Left renal pelvis (tissue), 4 donors: ENCODE measurements at places on chromosomes 12 and 14. TPM values are rescaled to one million over a fixed set of nuclear protein-coding genes. Genes with fewer than 3 reads are reported as not detected.

GRCh38 chr12:6821591-6822425 lies at the start of gene GPR162:
TSS of gene GPR162 (plus strand) at chr12:6821821. CDS start at chr12:6823899, 2,078 bp downstream.
- DNase-seq, result peak; percentile 75

DNA sequence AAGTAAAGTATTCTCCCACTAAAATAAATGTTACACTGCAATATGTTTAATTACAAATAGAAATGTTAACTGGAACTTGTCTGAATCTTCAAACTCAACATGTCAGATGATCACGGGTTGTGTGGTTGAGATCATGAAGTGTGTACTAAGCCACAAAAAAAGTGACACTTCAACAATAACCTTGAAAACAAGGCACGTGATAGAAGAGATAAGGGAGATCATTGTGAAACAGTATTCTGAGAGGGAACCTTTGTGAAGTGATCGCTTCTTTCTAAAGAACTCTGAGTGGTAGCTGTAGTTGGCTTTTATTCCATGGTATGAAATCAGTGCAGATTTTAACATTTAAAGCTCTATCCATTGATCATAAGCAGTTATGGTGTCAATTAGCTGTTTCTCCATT lies 60.0 kb downstream of the LIN52 start:
- DNase-seq, result no peak

TAS2R9 gene
- not detected for polyA plus RNA-seq

DNA sequence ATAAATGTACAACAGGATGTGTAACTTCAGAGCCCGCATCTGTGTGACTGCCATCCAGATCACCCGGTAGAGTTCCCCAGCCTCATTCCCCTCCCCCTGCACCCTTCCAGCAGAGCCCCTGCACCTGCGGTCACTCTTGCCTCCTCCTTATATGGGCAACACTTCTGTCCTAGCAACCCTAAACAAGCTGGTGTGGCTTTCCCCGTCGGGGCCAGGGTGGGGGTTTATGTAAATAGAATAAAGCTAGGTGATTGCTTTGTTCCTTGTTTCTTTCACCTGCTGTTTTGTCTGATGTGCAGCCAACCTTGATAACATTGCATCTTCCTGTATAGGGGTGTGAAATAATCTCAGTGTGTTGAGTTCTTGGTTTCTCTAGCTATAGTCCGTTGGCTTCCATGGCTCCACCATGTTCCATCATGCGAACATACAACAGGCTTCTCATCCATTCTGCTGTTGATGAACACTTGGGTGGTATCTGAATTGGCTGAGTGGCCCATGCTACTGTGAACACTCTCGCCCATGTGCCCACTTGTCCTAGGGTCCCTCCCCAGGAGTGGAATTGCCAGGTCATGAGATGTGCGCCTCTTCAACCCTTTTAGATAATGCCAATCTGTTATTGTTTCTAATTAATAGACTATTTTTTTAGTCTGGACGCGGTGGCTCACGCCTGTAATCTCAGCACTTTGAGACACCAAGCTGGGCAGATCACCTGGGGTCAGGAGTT lies 102.2 kb downstream of the KIF26A start:
- DNase-seq, result no peak

GRCh38 chr12:40325349-40325960 lies 100.7 kb downstream of the LRRK2 start:
- no peak for DNase-seq

PPFIA2 gene
- polyA plus RNA-seq, result 3.0 TPM
